ENCODE measurements at places on chromosomes 7 and 10. TPM values are rescaled to one million over a fixed set of nuclear protein-coding genes. Genes with fewer than 3 reads are reported as not detected.

The TRPV5 gene
- not detected for total RNA-seq

DNA sequence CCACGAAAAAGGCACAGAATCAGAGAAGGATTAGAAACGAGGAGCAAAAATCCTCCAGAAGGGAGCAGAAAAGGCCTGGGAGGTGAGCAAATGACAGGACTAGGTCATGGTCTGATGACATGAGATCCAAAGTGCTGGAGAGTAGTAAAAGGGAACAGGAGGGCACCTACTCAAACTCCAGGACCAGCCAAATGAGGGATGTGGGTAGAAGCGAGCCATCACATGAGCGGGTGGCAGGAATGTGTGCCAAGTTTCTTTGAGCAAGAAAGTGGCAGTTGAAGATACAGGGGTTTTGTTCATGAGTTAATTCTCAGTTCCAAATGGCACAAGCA, 112.6 kb downstream of the RNF32 start:
- DNase-seq = no peak

DNA sequence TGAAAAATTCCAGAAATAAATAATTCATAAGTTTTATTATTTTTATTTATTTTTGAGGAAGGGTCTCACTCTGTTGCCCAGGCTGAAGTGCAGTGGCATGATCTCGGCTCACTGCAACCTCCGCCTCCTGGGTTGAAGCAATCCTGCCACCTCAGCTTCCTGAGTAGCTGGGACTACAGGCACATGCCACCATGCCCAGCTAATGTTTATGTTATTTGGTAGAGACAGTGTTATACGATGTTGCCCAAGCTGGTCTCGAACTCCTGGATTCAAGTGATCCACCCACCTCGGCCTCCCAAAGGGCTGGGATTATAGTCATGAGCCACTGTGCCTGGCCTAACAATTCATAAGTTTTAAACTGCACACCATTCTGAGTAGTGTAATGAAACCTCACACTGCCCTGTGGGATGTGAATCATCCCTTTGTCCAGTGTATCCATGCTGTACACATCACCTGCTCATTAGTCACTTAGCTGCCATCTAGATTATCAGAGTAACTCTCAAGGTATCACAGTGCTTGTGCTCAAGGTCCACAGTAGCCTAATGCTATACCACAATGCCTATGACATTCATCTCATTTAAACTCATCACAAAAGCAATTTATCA, 17.9 kb downstream of the RTKN2 start:
- DNase-seq = no peak

DNA sequence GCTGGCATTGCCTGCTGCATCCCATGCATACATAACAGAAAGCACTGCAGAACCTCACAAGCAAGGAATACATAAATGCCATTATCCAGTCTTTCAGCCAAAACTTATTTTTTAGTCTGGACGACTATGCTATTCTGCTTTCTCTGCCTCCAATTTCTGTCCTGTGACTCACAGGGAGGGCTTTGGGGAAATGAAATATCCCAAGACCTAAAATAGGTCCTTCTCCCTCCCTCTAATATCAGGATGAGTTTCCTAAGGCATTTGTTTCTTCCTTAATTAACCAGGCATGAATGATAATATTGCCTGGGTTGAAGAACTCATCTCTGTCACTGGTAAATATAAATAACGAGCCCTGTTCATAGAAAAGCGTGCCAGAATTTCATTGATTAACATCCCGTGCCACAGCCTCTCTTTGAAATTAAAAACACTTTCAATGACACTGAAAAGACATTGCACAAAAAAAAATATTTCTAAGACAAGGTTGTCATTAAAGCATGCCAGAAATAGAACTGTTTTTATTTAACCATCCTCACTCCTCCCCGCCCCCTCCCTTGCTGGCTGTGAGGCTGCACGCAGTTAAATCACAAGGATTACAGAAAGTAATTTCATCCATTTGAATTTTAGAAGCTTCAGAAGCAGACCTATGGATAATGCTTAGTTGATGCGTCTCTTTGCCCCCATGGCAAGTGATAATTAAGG, 103.0 kb upstream of the ANKRD1 start:
- DNase-seq = no peak

GRCh38 chr7:8147760-8148463, 114.1 kb downstream of the ICA1 start:
- DNase-seq = no peak

DNA sequence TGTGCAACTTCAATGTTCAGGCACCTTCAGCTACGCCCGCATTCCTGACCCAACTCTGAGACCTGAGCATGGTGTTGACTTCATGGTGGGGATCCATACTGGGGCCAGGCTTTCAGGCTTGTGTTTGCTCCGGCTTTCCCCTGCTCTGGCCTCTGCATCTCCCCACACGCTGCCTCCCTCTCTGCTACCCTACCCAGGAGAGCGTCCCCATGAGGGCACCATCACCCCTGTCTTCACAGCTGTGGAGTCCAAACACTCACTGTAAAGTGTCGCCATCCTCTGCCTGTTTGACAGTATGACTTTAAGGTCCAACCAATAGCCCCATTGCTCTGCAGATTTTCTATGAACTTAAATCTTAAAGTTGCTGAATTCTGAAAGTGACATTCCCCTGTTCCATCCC, 199.0 kb upstream of the GRB10 start:
- no peak for DNase-seq

GRCh38 chr7:38398725-38399321, 125.4 kb upstream of the TARP start:
- DNase-seq = no peak

- DNase-seq = no peak
Measured at GRCh38 chr10:88346144-88346977, 236.8 kb downstream of the RNLS start.

GRCh38 chr7:142231716-142232115, 26.1 kb downstream of the PRSS58 start:
- no peak for DNase-seq

Data from sigmoid colon (tissue), 7 donors.